Left ventricle myocardium inferior (tissue), 1 donor: ENCODE measurements at places on chromosomes 11 and 22. TPM values are rescaled to one million over a fixed set of nuclear protein-coding genes. Genes with fewer than 3 reads are reported as not detected.

- no peak for DNase-seq
These were observed 23.0 kb downstream of the OTOG start for GRCh38 chr11:17570034-17570433.

- DNase-seq: peak; percentile 87
These were observed 10.7 kb downstream of the LSP1 start for GRCh38 chr11:1863352-1864216.

DNA sequence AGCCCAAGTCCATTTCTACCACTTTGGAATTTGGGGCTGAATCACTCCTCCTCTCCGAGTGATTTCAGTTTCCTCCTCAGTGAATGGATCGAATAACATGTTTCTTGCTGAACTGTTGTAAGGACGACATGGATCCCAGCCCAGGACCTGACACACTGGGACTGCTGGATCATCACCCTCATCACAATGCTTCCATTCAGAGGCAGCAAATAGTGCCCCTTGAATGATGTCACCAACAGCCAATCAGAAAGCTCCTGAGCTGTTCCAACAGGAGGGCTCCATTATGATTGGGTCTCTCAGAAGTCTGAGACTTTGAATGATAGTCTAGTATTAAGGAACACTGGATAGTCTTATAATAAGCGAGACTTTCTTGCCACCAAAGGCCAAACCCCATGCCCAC lies 158.9 kb downstream of the MYO18B start:
- no peak for DNase-seq

Gene FGF4
- not detected for total RNA-seq

DNA sequence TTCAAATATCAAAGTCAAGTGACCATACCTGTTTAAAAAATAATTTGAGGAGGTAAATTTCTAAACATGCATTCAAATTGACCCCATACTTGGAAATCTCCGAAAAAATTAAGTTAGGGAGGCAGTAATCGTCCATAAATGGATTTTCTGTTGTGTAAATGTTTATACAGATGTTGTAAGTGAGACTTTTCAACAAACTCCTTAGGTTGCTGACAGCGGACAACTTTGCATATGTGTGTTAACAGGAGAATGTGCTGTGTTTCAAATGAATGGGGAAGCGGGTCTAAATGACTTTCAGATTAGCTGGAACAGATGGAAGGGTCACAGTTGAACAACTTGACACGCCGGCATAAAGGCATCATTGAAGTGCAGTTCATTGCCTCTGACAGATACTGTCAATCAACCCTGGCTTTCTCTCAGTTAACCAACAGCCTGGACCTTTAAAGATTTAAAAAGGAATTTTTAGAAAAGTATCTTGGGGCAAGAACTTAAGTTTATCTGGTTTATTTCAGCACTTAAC lies 98.2 kb upstream of the DBX1 start:
- DNase-seq: no peak
